ENCODE measurements at places on chromosomes 5 and 9.
A peak's percentile ranks its signal among the peaks of the same experiment; 100 is the strongest.

GRCh38 chr9:130286781-130287428 is 21.3 kb downstream of the HMCN2 start:
- DNase-seq = no peak

DNA sequence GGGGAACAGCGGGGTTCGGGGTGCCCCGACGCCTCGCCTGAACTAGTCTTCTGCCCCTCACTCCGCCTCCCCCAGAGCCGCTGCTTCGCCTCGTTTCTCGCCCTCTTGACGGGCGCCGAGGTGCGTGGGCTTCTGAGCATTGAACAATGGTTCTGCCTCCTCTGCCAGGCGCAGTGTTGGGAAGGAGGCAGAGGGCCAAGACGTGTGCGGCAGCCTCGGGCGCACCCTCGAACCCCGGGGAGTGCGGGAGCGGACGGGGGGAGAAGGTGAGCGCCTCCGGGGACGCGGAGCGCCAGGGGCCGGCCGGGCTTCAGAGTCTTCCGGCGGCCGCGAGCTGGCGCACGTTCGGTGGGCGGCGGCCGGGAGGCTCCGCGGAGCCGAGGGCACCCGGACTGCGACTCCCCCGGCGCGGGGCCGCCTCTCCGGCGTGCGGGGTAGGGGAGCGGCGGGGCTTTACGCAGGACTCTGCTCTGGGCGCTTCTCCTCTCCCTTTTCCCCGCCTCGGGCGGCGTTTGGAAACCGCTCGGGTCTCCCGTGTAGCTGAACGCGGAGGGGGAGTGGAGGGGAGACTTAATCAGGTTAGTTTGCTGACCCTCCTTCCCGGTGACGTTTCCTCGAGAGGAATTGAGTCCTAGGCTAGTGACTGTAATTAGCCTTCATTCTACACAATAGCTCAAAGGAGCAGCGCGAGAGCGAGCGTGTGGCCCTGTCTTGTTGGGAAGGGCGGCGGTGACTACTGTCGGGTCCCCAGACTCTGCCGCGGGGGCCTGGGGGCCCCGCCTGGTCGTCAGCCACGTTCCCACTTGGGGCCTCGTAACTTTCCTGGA is 1.1 kb downstream of the VLDLR start:
- DNase-seq = peak; percentile 7

DNA sequence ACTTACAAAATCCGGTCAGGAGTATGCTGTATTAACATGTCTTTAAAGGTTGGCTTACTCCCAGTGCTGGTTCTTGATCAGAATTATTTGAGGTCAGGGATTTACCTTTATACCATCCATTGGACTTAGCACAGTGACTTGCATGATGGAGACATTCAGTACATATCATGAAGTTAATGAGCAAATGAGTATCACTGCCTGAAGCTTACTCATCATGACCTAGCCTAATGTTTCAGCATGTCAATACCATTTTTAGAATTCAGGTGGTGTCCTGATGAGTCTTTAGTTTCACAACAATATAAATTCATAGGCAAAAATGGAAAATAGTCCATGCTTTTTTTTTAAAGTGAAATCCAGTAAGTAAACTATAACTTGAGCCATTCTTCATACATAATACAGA is 226.0 kb upstream of the C9orf72 start:
- DNase-seq = no peak

GRCh38 chr9:95809686-95810085 is 65.8 kb upstream of the ERCC6L2 start:
- no peak for DNase-seq

DNA sequence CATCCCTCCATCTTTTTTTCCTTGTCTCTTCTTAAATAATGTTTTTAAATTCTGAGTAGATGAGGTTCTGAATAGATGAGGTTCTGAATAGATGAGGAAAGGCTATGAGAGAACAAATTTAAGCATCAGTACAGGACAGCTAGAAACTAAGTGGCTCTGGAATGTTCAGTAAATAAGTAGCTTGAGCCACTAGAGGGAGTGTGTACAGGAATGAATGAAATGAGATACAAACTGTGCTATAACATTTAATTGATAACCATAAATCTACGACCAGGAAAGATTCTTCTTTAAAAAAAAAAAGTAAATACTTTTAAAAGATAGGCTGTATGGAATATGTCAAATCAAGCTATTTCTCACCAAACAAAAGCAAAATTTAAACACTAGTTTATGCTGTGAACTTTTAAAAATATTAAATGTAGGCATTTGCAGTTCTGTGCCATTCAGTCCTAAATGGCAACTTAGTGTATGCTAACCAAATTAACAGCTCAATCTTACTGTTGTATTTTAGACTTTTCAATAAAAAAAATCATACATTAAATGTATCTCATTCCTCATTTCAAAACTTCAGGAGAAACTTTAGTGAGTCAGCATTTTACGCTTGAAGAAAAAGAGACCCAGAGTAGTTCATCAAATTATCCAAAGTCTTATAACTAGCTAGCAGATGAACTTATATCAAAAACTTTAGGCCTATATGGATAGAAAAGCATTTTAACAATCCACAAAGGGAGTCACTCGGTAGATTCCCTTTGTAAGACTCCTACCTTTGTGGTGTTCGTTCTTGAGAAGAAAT is 70.4 kb upstream of the SNX2 start:
- no peak for DNase-seq

All from stimulated activated CD4-positive, alpha-beta T cell treated with anti-CD3 and anti-CD28 coated beads, TNF-alpha, amount 100 ng/mL, for 4 hours (primary cell).